Stimulated activated CD4-positive, alpha-beta T cell treated with anti-CD3 and anti-CD28 coated beads, Interleukin-1b, Interleukin-23, amount 100 ng/mL, for 1 hour (primary cell): ENCODE measurements at places on chromosomes 12 and 14.

GRCh38 chr12:57838594-57839302, 7.8 kb downstream of the CTDSP2 start:
- no peak for DNase-seq

DNA sequence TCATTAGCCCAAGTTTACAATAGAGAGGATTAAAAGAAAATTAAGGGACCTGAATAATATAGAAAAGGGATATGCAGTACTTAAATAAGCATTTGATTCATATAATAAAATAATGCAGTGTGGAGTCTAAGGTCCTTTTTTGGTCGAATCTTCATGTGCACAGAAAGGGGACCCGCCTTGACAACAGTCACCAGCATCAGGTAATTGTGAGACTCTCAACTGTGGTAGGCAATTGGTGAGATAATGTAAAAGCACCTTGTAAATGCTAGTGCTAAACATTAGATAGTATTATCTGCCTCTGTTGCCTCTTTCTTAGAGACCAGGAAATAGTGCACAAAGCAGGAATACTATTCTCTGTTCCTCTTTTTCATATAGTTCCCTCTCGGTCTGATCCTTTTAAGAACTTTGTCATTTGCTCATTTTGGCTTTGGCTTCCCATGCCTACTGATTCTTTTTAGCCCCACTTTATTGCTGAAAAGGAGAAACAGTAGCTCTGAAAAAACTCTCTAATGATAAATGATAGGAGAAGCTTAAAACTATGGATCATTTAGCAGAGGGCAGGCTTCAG, 17.5 kb downstream of the CHPT1 start:
- DNase-seq = no peak

DNA sequence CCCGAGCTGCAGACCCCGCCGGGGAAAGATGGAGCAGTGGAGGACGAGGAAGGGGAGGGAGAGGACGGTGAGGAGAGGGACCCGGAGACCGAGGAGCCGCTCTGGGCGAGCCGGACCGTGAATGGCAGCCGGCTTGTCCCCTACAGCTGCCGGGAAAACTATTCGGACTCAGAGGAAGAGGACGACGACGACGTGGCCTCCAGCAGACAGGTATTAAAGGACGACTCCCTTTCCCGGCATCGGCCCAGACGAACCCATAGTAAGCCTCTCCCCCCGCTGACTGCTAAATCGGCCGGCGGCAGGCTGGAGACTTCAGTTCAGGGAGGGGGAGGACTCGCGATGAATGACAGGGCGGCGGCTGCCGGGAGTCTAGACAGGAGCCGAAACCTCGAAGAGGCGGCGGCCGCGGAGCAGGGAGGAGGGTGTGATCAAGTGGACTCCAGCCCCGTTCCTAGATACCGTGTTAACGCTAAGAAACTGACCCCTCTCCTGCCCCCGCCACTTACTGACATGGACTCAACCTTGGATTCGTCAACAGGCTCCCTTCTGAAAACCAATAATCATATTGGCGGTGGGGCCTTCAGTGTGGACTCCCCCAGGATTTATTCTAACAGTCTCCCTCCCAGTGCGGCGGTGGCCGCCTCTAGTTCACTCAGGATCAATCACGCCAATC, 962 bp downstream of the LEMD3 start:
- DNase-seq = peak; percentile 27

- DNase-seq = no peak
Measured at GRCh38 chr12:116727261-116727660, 10.6 kb downstream of the SPRING1 start.

DNA sequence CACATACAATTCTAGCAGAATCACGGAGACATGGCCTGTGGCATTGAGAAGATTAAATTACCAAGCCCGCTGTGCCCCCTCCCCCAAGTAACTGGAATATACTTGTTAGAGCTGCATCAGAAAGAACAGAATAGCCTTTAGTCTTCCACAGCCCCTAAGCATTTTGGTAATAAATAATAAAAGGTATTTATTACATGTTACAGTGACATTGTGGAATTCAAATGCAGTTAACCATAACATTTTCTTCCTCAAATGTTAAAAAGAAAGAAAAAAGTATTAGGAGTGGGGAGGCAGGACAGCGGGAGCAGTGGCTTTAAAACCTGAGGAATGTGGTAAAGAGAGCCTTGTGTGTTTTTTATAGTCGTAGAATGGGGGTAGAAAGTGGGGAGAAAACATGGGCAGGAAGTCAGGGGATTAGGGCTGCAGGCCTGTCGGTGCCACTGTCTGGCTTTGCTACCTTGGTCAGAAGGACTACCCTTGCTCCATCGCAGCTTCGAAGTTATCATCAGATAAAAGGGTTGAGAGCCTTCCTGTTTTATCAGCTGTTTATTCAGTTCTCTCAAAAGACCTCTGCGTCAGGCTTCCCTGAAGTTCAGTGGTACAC, 255.9 kb downstream of the MSRB3 start:
- no peak for DNase-seq

- DNase-seq = no peak
Measured at GRCh38 chr12:90401185-90401584, 553.8 kb downstream of the CCER1 start.

GRCh38 chr14:58171090-58171489, 19.1 kb upstream of the ARMH4 start:
- DNase-seq = peak; percentile 17
